ENCODE measurements at places on chromosomes 16 and 17. TPM values are rescaled to one million over a fixed set of nuclear protein-coding genes. Genes with fewer than 3 reads are reported as not detected.

Gene NPIPB6
- 0.49 TPM for total RNA-seq

Gene RBFOX1
- total RNA-seq: under 0.01 TPM

Gene NUP93
- total RNA-seq: 96.0 TPM

Gene NTN1
- 0.89 TPM for total RNA-seq

Gene ZNF267
- total RNA-seq: 4.4 TPM

Gene ANKS4B
- not detected for total RNA-seq

Gene OMG
- total RNA-seq: not detected

Gene NUDT7
- total RNA-seq: 7.9 TPM

Gene PSMD7
- 47.7 TPM for total RNA-seq

Gene FOXC2
- total RNA-seq: 30.0 TPM

Gene MSLN
- 15.0 TPM for total RNA-seq

Gene TRIM72
- not detected for total RNA-seq

Gene CHST4
- not detected for total RNA-seq

Gene TAT
- not detected for total RNA-seq

Gene KRT13
- total RNA-seq: not detected

Gene ERN2
- total RNA-seq: 0.38 TPM

Gene KRTAP17-1
- 0.33 TPM for total RNA-seq

Gene ZNF385C
- not detected for total RNA-seq

Gene CRHR1
- not detected for total RNA-seq

Gene TEKT3
- not detected for total RNA-seq

Gene ANKRD40CL
- total RNA-seq: not detected
